ENCODE measurements at places on chromosomes 12 and 14.

GRCh38 chr12:9052610-9053009, 63.1 kb downstream of the A2M start:
- no peak for DNase-seq

DNA sequence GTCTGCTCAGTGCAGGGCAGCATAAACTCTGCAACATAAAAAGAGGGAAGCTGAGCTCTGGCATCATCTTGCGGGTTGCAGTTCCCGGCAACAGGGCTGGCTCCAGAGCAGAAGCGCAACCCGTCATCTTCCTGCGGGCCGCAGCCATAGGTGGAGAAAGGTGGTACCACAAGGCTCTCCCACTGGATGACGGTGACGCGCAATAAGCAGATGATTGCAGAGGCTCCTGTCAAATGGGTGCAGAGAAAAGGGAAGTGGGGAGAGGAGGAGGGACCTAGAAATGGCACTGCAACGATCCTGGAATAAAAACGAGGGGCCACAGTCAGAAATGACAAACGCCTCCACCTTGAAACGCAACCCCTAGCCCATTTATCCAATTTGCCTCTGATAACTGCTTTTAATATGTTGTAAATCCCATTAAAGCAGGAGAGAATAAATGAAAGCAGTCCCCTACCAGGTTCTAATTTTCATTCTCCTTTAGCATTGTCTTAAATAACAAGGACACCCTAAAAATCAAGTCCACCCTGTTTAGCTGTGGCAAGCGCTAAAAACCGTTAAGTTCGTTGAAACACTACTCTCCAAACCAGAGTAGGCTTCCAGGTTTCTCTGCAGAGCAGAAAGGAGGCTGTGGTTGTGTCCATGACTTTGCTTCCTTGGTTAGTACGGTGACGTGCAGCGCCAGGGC, 30.9 kb upstream of the TUBA1C start:
- peak; percentile 82 for DNase-seq

GRCh38 chr14:105139831-105140239, 28.7 kb downstream of the JAG2 start:
- no peak for DNase-seq

GRCh38 chr12:13205809-13206559, 9.5 kb downstream of the EMP1 start:
- DNase-seq = no peak

DNA sequence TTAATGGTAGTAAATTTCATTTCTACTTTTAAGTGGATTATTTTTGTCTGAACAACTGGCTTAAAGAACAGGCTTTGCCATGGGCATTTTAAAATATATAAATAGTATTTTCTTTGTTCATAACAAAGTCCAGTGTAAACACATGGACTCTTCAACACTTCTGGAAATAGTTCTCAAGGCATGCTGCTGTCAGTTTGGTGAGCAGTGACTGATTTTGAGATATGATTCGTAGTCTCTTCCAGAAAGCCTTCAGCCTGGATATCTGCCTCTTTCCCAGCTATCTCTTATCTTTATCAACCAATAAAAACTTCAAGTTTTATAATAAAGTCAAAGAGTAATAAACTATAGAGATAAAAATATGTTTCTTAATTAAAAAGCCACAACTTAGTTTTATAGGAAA, 110.7 kb downstream of the NAV3 start:
- DNase-seq = no peak

- DNase-seq = no peak
These were observed 18.7 kb downstream of the FLVCR2 start for GRCh38 chr14:75597149-75597548.

GRCh38 chr12:98819821-98820404, 174.8 kb downstream of the APAF1 start:
- DNase-seq = no peak

GRCh38 chr14:69263771-69264170, 3.8 kb downstream of the GALNT16 start:
- DNase-seq = no peak

GRCh38 chr14:21874946-21875345, 201.3 kb upstream of the OR4E1 start:
- no peak for DNase-seq

GRCh38 chr12:129401572-129401971, 502.3 kb downstream of the TMEM132D start:
- no peak for DNase-seq

- no peak for DNase-seq
These were observed 400 bp downstream of the LRP1 start for GRCh38 chr12:57128519-57129247.

- no peak for DNase-seq
These were observed 20.8 kb downstream of the FAM222A start for GRCh38 chr12:109734219-109735000.

DNA sequence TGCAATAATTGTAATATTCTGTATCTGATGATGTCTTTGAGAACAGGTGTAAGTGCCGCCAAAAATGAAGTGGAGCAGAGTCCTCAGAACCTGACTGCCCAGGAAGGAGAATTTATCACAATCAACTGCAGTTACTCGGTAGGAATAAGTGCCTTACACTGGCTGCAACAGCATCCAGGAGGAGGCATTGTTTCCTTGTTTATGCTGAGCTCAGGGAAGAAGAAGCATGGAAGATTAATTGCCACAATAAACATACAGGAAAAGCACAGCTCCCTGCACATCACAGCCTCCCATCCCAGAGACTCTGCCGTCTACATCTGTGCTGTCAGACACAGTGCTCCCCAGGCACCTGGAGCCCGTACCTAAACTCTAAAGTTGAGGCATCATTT, 268.7 kb downstream of the DAD1 start:
- no peak for DNase-seq

- no peak for DNase-seq
These were observed 76.1 kb upstream of the GPHB5 start for GRCh38 chr14:63394841-63395240.

DNA sequence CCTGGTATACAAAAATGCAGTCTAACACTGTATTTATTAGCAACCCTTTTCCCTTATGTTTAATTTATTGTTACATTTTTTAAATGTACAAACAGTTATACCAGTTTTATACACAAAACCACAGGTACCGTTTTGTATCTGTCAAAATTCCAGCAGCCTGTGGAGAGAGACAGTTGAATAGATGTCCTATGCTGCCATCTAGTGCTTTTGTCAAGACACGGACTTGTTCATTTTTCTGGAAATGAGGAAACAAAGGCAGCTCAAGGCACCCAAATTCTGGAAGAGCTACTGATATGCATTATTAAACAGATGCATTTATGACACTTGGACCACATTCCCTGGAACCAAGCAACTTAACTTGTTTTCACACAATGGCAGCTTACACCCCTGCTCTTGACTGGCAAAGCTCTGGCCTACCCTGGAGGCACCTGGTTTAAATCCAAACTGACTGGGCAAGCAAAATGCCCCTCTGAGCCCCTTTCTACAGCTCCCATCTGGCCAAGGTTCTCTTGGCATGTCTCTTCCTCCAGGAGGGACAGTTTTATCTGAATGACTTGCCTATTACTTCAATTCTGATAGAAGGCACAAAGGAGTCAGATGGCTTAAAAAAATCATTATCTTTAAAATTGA, 286.9 kb upstream of the PRKD1 start:
- DNase-seq = peak; percentile 12

DNA sequence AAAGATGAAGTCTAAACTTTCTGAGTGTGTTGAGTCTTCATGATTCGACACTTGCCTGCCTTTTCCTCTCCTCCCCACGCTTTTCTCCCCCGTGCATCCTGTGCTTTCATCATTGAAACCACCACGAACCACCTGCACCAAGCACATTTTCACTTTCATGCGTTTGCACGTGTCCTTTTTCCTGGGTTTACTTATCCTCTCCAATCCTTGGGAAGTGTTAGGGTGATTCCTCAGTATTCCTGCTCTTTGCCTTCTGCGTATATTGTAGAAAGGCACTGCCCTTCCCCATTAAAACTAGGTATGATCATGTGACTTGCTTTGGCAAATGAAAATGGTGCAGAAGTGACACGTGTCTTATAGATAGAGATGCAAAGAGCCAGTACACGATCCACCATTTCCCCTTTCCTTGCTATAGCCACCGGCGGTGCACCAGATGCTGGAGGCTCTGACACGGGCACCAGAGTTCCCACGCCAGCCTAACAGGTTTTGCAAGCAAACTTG, 106.6 kb downstream of the BRMS1L start:
- peak; percentile 9 for DNase-seq

GRCh38 chr12:130633771-130634170, 82.3 kb downstream of the RIMBP2 start:
- DNase-seq = peak; percentile 70

DNA sequence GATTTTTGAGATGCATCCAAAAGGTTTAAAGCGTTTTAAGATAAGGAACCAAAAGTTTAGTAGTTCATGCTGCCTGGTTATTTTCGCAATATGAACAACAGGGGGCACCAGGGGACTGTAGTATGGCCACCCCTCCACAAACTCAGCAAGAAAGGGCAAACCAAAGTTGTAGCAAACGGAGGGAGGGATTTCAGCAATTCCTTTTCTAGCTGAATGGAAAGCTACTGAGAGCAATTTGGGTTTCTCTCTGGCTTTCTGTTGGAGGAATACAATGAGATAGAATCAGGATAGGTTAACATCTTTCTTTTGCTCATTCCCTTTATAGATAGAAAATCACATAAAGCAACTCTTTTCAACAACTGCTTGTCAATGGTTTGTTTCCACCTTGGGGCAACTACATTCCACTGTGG, 62.5 kb downstream of the DRAM1 start:
- no peak for DNase-seq

GRCh38 chr14:56145965-56146364, 27.8 kb downstream of the PELI2 start:
- no peak for DNase-seq

GRCh38 chr14:24395609-24396582, 2.9 kb upstream of the NYNRIN start:
- no peak for DNase-seq

DNA sequence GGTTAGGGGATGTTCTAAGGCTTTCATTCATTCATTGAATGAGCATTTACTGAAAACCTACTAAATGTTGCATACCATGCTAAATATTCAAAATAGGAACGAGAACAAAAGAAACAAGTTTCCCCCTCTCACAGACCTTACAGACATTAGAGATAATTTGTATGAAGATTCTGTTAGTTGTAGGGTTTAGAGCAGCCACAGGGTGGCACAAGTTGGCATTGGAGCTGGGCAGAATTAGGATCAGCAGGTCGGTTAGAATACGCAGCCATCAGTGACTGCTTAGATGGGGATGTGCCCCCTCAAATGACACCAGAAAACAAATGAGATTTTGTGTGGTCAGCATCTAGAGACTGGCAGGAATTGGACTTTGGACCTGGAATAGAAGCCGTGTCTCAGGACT, 166.3 kb upstream of the DAAM1 start:
- DNase-seq = no peak

DNA sequence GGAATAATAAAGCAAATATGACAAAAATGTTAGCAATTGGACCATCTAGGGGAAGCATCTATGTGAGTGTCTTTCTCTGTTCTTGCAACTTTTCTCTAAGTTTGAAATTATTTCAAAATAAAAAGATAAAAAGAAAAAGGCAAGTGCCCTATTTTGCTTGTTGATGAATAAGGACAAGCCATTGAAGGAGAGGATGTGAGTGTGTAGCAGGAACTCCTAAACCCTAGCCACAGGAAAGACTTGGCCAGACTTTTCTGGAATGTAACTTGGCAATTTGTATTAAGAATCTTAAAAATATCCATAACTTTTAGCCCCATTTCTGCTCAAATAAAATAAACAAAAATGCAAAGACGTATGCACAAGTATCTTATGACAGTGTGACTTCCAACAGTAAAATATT, 279.4 kb downstream of the CACNA1C start:
- no peak for DNase-seq

- DNase-seq = no peak
These were observed 367.4 kb downstream of the BTG1 start for GRCh38 chr12:91778091-91778832.

- no peak for DNase-seq
These were observed 25.1 kb downstream of the AHNAK2 start for GRCh38 chr14:104953097-104953496.

DNA sequence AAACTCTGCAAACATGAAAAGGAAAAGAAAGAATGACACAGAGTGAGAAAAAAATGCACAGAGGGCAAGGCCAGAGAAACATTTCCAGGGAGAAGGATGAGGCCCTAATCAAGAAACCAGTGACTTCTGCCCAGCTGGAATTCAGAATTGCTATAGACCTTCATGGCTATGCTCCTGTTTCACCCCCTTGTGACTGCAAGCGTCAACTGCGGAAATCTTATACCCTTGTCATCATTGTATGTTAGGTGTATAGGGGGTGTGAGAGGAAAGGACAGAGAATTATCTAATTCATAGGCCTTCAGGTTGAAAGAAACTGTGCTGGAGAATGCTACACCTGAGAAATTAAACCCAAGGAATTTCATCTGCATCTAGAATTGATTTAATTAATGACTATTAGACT, 117.5 kb downstream of the SLC25A21 start:
- DNase-seq = no peak

GRCh38 chr12:67042697-67043131, 226.4 kb upstream of the CAND1 start:
- DNase-seq = no peak

GRCh38 chr14:30874999-30875787, 834 bp downstream of the COCH start:
- DNase-seq = no peak

DNA sequence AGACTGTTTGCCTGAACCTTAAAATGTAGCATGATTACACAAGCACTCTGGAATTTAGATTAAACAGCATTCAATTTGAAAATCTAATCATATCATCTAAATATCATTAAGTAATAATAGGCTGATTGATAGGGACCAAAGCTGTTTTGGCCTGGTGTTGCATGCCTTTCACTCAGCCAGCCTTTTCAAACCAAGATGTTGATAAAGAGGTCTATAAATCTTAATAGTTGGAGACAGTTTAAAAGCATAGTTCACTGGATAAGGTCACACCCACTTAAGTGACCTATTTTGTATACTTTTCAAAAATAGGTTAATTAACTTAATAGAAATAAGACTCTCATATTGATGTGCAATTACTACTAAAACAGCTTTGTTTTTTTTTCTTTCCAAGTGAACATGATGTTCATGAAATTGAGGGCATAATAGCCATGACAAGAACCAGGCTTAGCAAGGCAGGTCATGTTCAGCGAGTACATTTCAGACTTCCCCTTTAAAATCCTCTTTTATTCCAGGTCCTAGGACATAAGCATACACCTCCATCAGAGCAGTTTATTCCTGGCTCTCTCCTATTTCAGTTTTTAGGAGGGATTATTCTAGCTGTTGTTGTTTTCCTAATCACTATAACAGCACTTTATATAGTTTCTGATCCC, 349.0 kb downstream of the RAD51B start:
- no peak for DNase-seq

- no peak for DNase-seq
These were observed 159.3 kb downstream of the PDE3A start for GRCh38 chr12:20527417-20528163.

- peak; percentile 37 for DNase-seq
These were observed 343.2 kb downstream of the PDZRN4 start for GRCh38 chr12:41531147-41531829.

GRCh38 chr14:69013943-69014782, 35.1 kb upstream of the ACTN1 start:
- DNase-seq = no peak

GRCh38 chr14:73457041-73457923, 1.1 kb downstream of the NUMB start:
- no peak for DNase-seq

Measured in occipital lobe (tissue), 3 donors.